ENCODE measurements at places on chromosomes 13 and 19. TPM values are rescaled to one million over a fixed set of nuclear protein-coding genes. Genes with fewer than 3 reads are reported as not detected.

The SMIM44 gene
- polyA plus RNA-seq: not detected

The SOHLH2 gene
- not detected for polyA plus RNA-seq

The NCLN gene
- polyA plus RNA-seq: 94.2 TPM

The CD79A gene
- polyA plus RNA-seq: 0.27 TPM

The ZNF471 gene
- 2.5 TPM for polyA plus RNA-seq

The ZNF560 gene
- polyA plus RNA-seq: not detected

The SLC10A2 gene
- polyA plus RNA-seq: 0.74 TPM

DNA sequence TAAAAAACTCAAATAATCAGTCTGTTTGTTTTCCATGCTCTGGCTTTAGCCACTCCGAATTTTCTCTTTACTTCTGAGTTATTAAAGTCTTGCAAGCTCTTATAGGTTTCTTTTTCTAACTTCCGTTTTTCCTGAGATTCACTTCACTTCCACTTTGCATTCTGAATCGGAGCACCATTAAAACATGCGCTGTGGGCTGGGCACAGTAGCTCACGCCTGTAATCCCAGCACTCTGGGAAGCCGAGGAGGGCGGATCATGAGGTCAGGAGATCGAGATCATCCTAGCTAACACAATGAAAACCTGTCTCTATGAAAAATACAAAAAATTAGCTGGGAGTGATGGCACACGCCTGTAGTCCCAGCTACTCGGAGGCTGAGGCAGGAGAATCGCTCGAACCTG is 357.9 kb downstream of the SLITRK6 start:
- no peak for DNase-seq

- DNase-seq: no peak
These were observed 252.7 kb downstream of the KCNRG start for GRCh38 chr13:50267917-50268316.

DNA sequence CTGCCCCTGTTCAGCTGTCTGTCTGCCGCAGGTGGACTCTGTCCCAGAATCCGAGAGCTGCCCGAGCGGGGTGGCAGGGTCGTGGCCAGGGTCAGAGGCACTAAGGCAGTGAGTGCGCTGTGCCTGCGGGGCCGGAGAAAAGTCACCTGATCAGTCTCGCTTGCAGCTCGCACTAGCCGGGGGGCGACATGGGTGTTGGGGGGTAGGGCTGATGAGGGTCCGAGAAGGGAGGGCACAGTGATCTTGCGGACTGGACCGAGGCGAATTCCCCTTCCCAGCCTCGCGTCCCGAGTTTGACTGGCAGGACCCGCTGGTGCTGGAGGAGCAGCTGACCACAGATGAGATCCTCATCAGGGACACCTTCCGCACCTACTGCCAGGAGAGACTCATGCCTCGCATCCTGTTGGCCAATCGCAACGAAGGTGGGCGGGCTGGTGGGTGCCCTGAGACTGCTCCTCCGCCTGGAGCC is 627 bp downstream of the GCDH start:
- no peak for DNase-seq

- no peak for DNase-seq
These were observed 11.4 kb downstream of the EPHX3 start for GRCh38 chr19:15220833-15221232.

GRCh38 chr19:38234615-38235014 is 10.6 kb upstream of the DPF1 start:
- no peak for DNase-seq

GRCh38 chr13:66222926-66223325 is 1007.2 kb downstream of the PCDH9 start:
- DNase-seq: no peak

DNA sequence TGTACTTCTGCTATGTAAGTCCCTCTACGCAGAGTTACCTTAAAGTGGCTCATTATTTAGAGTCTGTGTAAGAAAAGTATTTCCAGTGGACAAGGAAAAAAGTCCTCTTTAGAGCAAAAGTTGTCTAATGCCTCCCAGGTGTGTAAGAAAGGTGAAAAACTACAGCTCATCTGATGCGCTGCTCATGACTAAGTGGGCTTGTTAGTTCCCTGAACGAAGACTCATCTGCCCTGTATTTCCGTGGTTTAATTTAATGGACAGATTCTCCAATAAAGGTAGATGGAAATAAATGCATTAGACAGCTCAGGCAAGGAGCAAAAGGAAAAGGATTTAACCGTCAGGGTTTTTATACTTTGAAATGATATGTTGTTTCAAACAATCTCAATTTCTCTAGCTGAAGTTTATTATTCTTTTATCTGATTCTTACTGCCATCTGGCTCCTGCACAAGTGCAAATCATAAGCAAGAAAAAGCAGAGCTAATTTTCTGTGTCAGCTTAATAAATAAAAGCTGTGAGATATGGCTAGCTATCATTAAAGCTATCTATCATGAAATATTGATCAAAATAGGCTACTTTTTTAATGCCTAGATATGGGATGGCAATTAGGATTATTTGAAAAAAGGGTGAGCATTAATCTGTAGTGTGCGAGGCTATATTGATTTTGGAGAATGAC is 73.7 kb upstream of the PCDH9 start:
- no peak for DNase-seq

Data from hepatocyte (in vitro differentiated cells).